ENCODE measurements at places on chromosomes 12 and 14.

DNA sequence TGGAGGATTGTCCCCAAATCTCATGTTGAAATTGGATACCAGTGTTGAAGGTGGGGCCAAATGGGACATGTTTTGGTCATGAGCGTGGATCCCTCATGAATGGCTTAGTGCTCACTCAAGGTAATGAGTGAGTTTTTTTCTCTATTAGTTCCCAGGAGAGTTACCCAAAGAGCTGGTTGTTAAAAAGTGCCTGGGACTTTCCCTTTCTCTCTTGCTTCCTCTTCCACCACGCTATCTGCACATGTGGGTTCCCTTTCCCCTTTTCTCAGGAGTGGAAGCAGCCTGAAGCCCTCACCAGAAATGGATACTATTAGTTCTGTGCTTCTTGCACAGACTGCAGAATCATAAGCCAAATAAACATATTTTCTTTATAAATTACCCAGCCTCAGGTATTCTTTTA, 465.4 kb downstream of the FSCB start:
- DNase-seq = no peak

- peak; percentile 68 for DNase-seq
These were observed 24.7 kb upstream of the MAP1LC3B2 start for GRCh38 chr12:116534311-116535121.

DNA sequence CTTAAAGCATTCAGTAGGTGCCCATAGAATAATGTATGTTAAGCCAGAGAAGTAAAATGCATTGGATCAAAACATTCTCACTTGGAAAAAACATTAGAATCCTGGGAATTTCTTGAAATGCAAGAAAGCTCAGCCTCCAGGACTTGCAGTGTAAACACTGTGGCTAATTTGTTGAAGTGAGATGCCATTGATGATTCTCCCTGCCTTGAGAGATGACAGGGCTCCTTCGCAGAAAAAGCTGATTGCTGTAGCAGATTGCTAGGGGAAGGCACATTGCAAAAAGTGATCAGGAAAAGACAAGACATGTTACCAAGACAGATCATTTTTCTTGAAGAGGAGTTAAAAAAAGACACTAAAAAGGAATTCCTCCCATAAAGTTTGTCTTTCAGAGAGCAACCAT, 204.2 kb upstream of the HMGA2 start:
- DNase-seq = no peak

DNA sequence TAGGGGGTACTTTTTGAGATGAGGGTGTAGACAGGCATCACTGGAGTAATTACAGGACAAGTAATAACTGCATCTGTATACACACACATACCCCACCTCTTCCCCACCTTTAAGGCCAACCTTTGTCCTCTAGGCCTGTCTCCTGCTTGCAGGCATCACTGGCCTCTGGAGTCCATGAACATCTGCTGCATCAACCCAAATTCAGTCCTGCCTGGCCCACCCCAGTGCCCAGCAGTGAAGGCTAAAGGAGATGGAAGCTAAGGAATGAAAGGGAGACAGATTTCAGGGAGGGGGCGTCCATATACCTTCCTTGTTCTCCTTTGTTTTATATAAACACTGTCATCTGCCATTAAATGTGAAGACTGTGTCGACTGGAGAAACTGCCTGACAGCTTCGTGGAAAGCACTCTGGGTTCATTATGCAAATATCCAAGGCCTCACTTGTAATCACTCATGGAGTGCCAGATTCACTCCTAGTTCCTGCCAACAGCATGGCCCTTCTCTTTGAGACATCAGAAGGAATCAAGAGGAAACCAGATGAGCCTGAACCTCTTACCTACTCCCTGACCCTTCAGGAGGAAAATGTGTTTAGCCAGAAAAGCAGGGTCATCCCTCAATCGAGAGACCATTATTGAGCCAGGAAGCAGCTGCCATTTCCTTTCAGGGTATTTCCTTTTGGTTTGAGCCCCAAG, 64.4 kb downstream of the SERPINA3 start:
- peak; percentile 20 for DNase-seq

GRCh38 chr14:41623736-41624135, 17.1 kb downstream of the LRFN5 start:
- DNase-seq = no peak

DNA sequence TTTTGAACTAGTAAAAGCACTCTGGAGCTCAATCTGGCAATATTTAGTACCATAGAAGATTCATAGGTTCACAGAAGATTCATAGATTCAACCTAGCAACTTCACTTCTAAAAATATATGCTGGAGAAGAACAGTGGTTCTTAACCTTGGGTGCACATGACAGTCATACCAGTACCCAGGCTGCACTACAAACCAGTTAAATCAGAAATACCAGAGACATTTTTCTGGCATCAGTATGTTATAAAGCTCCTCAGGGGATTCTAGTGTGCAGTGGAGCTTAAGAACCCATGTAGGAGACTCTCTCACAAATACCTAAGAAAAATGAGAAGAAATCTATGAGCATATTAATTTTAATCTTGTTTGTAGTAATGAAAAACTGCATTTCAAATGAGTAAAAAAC, 46.6 kb downstream of the CNTN1 start:
- DNase-seq = no peak

DNA sequence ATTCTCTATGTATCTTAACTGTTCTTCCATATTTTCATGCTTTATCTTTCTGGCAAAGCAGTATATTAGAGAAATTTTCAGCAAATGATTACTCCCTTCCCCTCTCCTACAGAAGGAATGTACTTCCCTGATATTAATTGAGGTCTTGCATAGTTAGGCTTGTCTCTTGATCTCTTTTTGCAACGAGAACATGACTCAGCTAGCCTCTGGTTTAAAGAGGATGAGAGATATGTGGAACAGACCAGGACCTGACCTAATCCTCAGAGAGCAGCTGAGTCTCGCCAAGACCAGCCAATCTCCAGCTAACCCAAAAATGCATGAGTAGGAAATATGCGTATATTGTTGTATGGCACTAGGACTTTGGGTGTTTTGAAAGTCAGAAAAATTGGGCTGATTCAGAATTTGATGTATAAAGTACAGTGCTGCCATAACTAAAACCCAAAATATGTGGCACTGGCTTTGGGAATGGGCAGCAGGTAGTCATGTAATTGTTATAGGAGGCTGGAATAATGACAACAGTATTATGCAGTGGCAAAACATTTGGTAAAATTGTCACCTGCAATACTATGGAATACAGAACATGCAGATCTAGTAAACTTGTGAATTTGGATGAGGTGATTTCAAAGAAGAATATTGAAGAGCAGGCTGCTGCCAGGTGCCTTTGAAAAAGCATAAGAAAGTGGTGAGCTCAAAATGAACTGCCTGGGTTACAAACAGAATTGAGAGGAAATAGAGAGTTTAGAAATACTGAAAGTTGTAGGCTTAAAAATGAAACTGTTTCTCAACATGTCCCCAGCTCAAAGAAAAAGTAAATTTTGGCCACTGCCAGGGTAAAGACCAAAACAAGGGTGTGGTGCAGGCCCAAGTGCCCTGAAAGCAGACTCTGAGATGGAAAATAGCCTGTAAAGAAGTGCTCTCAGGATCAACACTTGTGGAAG, 9.3 kb upstream of the USP15 start:
- no peak for DNase-seq

GRCh38 chr12:21697904-21698630, 40.4 kb upstream of the LDHB start:
- DNase-seq = no peak

- DNase-seq = no peak
These were observed 1.6 kb downstream of the FGF6 start for GRCh38 chr12:4444031-4444430.

GRCh38 chr12:48296586-48297282, 54.0 kb downstream of the ZNF641 start:
- peak; percentile 76 for DNase-seq

- no peak for DNase-seq
These were observed 49.8 kb downstream of the CNTN1 start for GRCh38 chr12:40742041-40742440.

DNA sequence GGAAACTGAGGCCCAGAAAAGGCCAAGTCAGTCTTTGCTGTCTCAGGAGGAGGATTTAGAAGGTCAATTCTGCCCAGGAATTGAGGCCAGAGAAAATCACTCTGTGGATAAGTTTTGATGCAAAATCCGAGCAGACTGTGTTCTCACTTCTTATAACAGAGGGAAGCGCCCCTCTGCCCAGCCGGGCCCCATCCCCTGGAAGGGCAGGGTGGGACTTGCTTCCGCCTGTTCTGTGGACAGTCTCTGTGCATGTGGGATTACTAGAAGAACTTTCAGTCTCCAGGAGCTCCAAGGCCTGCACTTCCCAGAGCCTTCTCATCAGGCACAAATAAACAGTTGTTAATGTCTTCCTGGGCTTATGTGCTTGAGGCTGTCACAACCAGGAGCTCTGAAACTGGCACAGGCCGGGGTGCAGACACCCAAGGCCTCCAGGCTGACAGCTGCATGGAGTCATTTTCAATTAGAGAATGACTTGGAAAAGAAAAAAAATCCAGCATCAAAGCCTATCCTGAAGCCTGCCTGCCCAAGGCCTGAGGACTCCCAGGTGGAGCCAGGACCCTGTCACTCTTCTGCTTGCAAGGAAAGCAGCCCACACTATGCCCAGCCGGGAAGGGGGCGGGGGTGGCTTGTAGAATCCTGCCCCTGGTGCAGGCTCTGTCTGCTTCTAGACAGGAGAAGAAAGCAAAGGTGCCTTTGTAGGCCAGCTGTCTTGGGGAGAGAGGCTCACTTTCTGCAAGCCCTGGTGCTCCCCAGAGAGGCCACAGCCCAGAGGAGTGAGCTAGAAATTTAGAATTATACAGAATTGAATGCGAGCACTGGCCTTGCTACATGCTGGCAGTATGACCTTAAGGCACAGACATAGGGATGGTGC, 84.7 kb downstream of the NTF3 start:
- DNase-seq = no peak

- peak; percentile 76 for DNase-seq
These were observed 108.5 kb upstream of the ESRRB start for GRCh38 chr14:76267322-76268046.

GRCh38 chr12:130331146-130331545, 6.5 kb upstream of the PIWIL1 start:
- DNase-seq = no peak

- no peak for DNase-seq
These were observed 2.6 kb downstream of the LIN7A start for GRCh38 chr12:80935111-80935510.

GRCh38 chr14:56196274-56196673, 78.1 kb downstream of the PELI2 start:
- DNase-seq = no peak

DNA sequence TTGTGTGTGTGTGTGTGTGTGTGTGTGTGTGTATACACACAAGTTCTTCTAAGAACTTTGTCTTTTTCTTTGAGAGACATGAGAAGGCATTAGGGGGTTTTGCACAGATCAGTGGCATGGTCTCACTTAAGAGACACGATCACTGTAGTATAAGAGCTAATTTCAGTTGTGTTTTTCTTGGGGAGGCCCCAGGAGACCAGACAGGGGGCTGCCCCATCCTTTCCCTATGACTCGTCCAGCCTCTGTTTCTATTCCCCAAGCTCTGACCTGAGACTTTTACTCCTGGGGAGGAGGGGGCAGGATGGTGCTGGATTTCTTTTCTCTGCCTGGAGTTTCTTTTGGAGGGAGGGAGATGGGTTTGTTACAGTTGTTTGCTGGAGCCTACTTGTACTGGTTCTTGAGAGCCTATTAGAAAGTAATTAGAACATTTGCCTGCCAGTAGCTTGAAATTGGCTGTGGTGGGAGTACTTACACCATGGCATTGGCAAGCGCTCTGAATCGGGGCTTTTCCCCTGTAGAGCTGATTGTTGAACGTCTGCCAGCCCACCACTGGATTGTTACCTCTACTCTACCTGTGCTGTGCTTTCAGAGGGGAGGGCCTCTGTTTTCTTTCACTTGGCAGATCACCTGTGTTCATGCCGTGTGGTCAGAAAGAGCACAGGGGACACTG, 109.5 kb downstream of the TSPAN9 start:
- no peak for DNase-seq

DNA sequence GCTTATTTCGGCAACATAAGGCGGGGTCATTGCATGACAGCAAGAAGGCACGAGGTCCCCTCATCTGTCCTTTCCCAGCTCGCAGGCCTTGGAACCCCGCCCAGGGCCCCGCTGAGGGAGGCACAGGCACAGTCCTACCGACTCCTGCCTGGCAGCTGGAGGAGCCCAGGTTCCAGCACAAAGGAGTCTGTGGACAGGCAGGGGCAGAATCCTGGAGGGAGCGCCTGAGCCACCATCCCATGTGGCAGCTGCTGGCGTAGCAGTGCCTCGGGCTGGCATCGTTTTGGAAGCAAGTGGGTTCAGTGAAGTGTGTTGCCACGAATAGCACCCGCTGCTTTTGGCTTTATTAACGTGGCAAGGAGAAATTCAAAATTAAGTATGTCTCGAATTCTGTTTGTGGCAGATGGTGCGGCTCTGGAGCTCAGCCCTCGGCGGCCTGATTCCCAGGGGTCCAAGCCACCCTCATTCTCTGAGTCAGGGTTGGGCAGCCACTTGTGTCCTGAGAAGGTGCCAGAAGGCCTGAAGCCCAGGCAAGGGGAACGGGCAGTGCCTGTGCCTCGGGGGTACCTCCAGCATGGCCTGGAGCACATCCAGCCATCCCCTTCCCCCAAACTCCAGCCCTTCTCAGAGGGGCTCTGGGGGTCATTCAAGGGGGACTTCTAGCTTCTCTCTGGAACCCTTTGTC, 35.9 kb downstream of the SLC8B1 start:
- no peak for DNase-seq

GRCh38 chr14:30993071-30993470, 32.4 kb upstream of the AP4S1 start:
- no peak for DNase-seq

DNA sequence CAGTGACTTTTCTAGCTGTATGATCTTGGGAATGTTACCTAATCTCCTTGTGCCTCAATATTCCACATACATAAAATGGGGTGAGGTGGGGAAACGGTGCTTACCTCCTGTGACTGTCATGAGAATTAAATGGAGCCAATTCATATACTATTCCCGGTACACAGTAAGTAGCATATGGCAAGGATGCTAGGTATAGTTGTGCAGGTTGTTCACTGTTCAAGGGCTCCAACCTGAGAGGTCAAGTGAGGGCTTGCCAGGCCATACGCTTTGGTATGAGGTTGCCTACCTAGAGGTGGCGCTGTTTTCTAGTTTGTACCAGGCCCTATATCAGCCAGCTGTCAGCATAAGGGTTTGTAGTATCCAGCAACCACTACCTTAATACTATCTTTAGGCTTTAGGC, 3.6 kb upstream of the BATF start:
- DNase-seq = no peak

GRCh38 chr14:69886453-69887242, 7.4 kb downstream of the SMOC1 start:
- DNase-seq = no peak

GRCh38 chr12:11756022-11756421, 106.5 kb downstream of the ETV6 start:
- no peak for DNase-seq

DNA sequence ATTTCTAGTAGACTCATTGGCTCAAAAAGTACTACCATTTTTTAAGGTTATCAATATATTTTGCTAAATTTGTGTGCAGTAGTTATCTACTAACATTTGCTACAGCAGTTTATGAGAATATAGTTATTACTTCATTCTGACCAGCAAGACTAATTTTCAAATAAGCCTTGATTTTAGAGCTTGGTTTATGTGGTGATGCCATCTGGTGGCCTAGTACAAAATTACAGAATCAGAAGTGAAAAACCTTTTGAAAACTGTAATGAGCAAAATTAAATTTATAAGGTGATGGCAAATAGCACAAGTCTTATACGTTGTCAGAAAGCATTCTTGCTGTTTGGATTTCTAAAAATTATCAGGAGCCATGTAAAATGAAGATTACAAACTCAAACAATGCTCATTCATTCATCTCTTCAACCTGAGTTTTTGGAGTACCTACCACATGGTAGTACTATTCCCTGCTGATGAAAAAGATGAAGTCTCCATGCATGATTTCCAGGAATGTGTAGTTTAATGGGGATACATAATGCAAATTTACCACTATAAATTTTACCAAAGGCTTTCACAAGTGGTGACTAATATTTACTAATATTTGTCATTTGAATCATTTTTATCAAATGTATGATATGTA, 51.0 kb downstream of the MAGOHB start:
- DNase-seq = no peak

All from right forelimb (tissue), 1 donor.